ENCODE measurements at places on chromosomes 6 and 20.

GRCh38 chr20:18847226-18847755 is 33.7 kb downstream of the SCP2D1 start:
- DNase-seq = no peak

- no peak for DNase-seq
These were observed 7.2 kb downstream of the SSTR4 start for GRCh38 chr20:23042270-23042669.

DNA sequence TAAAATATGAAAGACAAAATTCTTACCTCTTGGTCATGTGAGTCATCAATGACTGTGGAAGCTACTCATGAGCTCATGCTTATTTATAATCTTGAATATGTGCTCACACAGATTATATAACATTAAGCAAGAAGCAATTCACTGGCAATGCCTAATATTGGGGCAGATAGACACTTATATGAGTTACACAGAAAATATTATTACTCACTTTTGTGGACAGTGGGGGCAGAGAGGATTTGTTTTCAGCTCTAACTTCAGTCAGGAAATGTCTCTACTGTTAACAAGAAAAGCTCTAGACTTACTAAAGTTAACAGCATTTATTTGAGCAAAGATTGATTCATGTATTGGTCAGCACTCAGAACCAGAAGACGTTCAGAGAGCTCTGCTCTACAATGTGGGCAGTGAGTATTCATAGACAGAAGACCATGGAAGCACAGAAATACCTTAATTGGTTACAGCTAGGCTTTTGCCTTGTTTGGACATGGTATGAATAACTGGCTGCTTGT is 85.8 kb upstream of the AHI1 start:
- no peak for DNase-seq

DNA sequence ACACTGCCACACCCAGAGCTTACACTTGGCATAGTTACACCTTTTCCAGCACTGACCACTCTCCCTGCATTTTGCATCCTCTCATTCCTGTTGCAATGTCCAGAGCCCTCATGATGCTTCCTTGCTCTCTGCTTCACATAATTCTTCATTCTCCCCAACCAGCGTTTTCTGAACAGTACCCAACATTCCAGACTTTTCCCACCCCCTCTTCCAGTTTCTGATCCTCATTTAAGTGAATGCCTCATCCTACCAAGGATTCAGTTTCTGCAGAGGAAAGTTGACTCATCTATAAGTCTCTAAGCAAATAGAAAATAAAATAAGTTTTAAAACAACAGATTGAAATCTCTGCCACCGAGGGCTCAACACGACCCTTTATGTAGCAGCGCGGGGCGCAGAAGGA is 321.3 kb upstream of the TCF21 start:
- no peak for DNase-seq

DNA sequence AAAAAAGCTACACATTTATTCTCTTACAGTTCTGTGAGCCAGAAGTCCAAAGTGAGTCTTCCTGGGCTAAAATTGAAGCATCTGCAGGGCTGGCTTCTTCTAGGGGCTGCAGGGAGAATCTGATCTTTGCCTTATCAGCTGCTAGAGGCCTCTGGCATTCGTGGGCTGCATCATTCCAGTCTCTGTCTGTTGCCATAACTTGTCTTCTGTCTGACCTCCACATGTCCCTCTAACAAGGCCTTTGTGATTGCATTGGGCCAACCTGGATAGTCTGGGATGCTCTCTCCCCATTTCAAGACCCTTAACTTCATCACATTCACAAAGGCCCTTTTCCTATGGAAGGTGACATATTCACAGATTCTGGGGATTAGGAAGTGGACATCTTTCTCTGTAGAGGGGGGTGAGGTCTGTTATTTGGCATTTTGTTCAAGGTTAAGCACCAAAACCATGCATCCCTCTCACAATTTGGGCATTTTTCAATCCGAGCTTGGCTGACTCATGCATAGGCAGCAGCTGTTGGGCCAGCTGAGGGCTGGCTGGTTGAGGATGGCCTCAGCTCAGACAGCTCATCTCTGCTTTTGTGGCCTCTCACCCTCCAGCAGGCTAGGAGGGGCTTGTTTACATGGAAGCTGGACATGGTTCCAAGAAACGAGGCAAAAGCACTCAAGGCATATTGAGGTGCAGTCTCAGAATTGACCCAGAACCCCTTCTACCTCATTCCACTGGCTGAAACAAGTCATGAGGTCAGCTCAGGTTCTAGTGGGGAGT is 116.1 kb upstream of the NXT1 start:
- no peak for DNase-seq

DNA sequence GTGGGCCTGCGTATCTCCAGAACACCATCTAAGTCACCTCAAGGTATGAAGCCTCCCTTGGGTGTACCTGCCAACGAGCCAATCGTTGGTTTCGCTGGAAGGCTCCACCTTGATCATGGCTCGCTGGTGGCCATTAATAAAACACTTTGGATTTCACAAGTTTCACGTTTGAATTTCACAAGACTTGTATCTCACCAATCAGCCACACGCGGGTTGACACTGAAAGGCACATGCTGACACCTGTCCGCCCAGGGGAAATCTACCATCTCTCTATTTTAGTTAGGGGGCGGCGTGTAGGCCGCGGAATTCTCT is 586 bp upstream of the HMGA1 start:
- DNase-seq = no peak

DNA sequence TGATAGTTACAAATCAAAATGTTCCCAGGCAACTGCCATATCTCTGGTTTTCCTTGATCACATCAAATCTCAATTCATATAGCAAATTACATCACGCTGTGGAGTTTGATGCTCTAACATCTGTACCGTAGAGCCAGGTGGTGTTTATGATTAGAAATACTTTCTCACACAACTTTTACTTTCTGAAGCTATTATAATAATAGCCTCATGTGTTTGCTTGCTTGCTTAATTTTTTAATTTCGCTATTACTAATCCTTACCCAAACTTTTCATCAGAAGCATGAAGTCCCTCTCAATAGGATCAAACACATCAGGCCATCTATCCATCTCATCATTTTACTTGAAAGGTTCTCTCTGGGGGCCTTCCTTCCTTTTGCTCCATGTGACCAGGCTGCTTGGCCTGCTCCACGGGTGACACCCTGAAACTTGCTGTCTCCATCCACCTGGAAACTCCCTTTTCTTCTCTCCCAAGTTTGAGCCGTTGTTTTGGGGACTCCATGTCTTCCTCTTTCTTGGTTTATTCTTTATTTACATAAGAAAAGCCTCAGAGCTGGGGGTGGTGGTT is 75.4 kb downstream of the ADAT2 start:
- DNase-seq = no peak

- no peak for DNase-seq
These were observed 4.0 kb upstream of the NNAT start for GRCh38 chr20:37516811-37517750.

GRCh38 chr6:137933696-137934095 is 66.6 kb downstream of the TNFAIP3 start:
- no peak for DNase-seq

DNA sequence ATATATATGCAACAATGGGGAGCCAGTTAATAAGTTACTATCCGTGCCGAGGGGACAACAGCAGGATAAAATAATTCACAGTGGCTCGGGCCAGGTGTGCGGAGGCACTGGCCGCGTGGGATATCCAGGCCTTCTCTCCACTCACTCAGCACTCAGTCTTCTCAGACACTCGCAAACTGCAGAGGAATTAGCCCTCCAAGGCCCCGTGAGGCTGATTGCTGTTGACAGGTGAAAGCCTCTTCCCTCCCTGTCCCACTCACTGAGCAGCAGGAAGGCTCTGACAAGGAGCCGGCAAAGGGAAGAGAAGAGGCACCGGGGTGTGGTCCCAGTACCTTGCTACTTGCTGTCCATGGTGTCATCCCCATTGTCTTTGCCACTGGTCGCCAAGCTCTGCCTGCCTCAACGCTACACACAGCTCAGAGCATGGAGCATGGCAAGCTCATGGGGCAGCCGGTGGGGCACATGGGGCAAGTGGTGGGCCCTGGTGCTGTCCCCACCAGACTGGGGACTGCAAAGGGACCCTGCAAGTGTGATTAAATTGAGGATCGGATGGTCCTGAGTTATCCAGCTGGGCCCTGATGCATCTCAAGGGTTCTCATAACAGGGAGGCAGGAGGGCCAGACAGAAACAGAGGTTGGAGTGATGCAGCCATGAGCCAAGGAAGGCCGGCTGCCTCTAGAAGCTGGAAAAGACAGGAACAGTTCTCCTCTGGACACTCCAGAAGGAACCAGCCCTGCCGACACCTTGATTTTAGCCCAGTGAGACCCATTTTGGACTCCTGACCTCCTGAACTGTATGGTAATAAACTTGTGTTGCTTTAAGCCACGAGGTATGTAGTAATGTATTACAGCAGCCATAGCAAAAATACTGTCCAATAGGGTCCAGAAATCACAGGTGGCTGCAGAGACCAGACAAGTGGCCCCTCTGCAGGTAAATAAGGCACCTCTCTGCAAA is 119.7 kb downstream of the PSMB1 start:
- DNase-seq = no peak

DNA sequence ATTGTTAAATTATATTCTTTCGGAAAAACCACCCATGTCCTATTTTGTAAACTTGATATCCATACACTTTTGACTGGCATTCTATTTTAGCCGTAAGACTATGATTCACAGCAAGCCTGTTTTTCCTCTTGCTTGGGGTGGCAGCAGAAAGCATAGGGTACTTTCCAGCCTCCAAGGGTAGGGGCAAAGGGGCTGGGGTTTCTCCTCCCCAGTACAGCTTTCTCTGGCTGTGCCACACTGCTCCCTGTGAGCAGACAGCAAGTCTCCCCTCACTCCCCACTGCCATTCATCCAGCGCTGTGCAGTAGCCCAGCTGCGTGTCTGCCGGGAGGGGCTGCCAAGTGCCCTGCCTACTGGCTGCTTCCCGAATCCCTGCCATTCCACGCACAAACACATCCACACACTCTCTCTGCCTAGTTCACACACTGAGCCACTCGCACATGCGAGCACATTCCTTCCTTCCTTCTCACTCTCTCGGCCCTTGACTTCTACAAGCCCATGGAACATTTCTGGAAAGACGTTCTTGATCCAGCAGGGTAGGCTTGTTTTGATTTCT is 2.1 kb upstream of the ESR1 start:
- no peak for DNase-seq

DNA sequence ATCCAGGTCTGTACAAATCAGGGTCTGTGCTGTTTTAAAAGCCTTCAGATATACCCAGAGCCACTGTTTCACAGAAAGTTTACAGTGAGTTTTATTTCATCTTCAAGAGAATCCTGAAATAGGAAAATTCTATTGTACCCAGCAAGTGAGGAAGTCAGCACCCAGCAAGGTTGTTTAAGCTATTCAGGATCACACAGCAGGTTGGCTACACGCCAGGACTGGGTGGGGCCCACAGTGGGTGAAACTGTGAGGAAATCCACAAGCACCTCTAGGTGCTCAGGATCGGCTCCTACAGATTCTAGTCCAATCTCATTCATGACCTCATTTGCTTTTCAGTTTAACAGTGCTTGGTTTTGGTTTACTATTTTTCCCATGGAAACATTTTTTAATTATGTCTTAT is 128.9 kb downstream of the SYNDIG1 start:
- DNase-seq = no peak

DNA sequence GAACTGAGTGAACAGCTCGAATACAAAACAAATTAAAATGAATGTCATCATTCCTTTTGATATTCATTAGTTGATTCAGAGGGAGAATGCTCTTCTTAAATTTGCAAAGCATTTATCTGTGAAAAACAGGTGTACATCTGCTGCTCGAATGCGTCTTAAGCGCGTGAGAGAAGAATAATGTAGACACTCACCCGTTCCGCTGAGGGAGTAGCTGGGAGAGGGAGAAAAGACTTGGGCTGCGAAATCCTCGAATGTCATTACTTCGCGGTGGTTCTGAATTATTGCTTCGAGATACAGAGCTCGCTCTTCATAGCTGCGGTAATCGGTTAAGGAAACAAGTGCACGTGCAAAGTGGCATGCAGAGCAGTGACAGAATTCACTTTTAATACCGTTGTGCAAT is 43.9 kb downstream of the INSM1 start:
- DNase-seq = peak; percentile 68

- no peak for DNase-seq
These were observed 51.3 kb downstream of the LRFN2 start for GRCh38 chr6:40535819-40536380.

GRCh38 chr6:13268913-13269518 is 59.3 kb downstream of the TBC1D7 start:
- no peak for DNase-seq

GRCh38 chr6:63553208-63553607 is 19.1 kb upstream of the LOC128125822 start:
- DNase-seq = no peak

DNA sequence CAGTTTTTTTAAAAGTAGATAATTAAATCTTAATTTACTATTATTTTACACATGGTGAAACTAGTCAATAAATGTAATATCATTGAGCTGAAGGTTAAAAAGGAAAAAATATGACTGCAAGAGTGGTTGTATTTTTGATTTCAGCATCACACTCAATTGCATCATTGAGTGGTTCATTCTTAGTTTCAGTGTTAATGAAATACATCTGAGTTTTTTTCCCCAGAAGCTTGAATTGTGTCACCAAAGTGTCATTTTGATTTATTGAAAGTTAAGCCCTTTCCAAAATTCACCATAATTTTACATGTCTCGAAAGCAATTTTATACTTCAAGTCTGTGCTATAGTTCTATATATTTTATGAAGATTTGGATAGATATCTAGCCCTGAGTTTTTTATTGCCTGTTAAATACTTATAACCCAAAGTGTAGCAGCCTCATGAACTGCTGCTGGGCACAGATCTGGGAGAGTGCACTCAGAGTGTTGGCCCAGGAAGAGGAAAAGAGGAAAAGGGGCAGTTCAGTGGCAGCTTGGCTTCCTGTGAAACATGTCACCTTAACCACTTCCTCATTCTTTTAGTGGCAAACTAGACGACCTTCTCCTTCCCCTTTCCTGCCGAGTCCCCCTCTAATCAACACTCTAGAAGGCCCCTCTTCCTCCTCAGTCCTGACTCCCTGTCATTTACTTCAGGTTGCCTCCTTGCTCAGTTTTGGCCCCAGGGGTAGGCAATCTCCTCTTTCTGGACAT is 140.7 kb downstream of the ESR1 start:
- no peak for DNase-seq

DNA sequence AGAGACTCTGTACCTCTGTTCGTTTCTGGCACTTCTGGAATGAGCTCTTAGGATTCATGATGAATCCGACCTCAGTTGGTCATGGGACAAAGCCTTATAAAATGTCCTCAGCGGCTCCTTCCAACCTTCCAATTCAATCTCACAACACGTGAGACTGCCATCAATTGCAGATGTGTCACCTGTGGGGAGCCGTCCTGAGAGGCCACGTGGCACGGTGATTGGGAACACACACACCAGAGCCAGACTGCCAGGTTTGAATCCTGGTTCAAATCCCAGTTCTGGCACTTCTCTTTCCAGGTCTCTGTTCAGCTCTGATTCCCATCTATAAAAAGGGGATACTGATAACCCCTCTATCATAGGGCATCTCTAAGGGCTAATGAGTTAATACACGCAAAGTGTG is 124.5 kb downstream of the ANKRD60 start:
- no peak for DNase-seq

GRCh38 chr20:33211817-33212424 is 5.2 kb upstream of the BPIFA3 start:
- DNase-seq = no peak
